ENCODE measurements at places on chromosomes 4 and X.

DNA sequence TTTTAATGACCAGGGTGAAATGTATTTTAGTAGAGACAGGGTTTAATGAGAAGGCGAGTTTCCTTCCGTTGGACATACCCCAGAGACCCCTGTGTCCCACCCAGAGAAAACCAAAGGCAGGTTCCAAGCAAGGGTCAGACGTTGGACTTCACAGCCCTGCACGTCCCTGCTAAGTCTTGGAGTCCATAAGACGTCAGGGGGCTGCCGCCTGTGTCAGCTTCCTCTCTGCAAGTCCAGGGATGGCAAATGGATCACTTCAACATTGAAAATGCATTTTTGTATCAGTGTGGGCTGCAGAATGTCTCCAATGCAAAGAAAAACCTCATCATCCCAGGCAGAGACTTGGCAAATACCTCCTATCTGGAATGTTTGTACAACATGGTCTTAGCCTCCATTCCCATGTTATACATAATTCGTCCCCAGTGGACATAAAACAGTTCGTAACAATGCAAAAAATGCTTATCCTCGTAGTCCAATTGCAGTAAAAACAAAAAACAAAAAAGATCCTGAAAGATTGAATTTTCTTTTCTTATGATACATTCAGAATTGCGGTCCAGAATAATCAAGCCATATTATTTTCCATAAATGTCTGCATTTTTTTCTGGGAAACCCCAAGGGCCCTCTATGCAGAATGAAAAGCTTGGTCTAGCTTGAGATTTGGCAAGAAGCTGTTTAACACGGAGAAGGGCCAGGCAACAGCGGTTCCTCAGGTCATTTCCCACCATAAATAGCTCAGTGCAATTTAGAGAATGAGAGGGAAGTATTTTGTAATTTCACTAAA lies 190.9 kb downstream of the SHOX start:
- no peak for DNase-seq

DNA sequence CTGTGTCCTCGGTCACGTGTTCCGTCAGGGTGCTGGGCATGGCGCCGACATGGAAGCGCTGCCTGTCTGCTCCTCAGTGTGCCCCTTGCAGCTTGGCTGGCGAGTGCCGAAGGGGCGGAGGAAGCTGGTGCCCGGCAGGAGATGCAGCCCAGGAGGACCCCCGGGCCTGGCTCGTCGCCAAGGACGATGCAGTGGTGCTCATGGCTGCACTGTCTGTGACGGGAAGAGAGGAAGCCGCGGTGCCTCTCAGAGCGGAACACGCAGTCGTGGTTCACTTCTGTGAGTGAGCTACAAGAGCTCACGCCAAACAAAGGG lies 38.1 kb downstream of the FGFRL1 start:
- no peak for DNase-seq

DNA sequence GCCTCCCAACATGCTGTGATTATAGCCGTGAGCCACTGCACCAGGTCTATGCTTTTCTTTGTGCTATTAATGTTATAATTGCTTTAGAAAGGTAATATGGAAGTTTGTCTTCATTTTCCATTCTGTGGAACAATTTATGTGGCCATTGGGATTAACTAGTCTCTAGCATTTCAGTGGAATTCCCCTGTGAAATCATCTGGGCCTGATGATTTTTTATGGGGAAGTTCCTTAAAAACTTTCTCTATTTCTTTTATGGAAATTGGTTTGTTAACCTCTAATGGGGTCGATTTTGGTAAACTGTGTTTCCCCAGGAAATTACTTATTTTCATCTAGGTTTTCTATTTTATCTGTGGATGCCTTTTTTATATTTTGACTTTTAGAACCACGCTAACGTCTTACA lies 11.3 kb downstream of the TIMP1 start:
- no peak for DNase-seq

- DNase-seq: no peak
Measured at GRCh38 chr4:40190880-40191815, 5.7 kb upstream of the RHOH start.

DNA sequence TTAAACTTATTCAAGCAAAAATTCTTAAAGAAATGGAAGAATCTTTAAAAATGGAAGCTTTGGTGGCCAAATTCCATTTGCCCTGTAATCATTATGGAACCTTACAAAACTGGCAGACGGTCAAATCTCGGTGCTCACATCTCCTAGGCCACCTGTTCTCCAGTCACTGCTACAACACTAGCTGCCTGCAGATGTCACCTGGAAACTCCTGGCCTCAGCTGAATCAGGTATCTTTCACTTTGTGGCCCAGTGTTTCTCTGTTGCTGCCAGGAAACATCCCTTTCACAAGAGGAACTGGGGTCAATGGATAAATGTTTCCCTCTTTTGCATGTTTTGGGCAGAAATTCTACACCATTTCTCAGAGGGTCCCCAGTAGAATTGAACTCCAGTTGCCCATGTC lies 4.2 kb upstream of the CXCL3 start:
- peak; percentile 29 for DNase-seq

DNA sequence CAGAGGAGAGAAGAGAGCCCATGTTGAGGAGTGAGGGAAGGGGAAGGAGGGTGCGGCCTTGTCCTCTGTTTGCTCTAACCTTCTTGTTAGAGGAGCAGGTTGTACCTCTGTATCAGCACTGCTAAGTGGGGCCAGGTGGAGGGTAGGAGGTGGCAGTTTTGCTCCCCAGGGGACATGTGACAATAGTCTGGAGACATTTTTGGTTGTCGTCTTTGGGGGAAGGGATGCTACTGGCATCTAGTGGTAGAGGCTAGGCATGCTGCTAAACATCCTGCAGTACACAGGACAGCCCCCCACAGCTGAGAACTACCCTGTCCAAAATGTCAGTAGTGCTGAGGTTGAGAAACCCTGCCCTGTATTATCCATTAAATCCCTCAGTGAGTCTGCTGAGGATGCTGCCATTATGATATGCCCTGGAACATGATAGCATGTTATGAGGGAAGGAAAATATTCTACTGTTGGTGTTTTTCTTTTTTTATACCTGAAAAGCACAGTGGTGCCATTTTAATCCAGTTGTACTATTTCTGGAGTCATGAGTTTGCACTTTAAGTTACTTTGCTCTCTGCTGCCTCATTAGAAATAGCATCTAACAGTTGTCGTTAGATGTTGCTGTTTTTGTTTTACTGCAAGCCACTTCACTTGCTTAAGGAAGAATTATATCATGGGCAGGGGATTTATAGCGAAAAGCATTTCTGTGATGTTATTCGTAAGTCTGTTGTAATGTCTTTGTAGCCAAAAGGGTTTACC lies 90.6 kb downstream of the LRP2BP start:
- DNase-seq: peak; percentile 90

DNA sequence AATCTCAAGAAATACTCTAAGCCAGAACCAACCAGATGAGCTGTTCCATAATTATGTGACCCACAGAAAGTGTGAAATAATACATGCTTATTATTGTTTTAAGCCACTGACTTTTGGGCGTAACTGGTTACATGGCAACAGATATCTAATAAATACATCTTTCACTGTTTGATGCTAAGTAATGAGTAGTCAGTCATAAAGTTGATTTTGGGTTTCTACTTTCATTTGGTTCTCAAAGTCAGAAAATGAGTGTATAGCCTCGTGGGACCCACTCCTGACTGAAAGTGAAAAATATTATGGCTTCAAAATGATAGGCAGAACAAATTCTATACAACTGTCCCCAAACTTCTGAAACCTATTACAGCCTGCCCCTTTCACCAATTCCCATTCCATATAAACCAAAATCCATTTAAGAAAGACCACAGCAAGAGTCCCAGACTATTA lies 88.0 kb upstream of the CBR4 start:
- DNase-seq: no peak

GRCh38 chrX:48663241-48663640 lies 20.4 kb upstream of the WAS start:
- DNase-seq: no peak

GRCh38 chr4:168098248-168098717 lies 5.9 kb downstream of the ANXA10 start:
- DNase-seq: no peak

DNA sequence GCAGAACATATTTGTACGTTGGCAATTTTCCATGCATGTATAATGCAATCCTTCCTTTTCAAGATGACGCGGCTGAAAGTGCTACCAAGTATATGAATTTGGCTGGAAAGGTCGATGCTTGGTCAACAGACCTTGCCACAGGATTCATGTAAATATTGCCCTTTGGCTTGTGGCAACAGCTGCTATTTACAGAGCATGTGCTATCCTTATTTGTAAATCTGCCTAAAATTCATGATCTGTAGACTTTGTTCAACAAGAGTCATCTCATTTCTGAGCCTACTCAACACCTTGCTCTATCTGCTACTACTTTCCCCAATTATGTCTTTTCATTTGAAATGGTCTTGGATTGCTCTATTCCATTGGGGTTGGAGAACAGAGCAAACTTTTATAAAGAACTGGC lies 1.9 kb upstream of the SMARCA1 start:
- DNase-seq: no peak

GRCh38 chr4:153197301-153197700 lies 6.9 kb upstream of the TRIM2 start:
- DNase-seq: no peak

GRCh38 chrX:97401154-97401553 lies 517.4 kb downstream of the RPA4 start:
- DNase-seq: no peak

DNA sequence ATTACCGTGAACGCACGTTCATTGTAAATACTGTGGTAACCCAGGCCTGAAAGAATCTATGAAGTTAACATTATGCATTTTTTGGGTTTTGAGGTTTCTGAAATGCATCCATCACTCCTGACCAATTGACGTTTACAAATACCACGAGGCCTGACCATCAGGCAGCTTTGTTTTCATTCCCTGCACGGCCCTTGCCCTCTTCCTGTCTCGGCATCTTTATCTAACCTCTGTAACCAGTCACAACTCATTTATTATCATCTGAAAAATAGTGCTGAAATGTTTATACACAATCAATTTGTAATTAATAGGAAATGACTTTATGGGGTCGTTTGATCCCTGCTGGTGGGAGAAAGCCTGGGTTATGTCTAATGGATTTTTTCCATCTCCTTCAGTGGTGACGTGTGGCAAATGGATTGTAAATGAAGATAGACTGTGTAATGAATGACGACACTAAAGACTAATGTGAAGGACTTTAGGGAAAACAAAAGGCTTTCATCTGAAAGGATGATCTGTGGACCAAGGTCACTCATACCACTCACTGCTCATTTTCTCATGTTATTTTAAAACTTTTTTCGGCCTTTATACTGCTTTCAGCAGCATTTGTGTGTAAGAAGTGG lies 102.7 kb upstream of the SORBS2 start:
- DNase-seq: no peak

GRCh38 chrX:122094611-122095010 lies 1047.2 kb downstream of the GLUD2 start:
- no peak for DNase-seq
